ENCODE measurements at places on chromosomes 3 and 15. TPM values are rescaled to one million over a fixed set of nuclear protein-coding genes. Genes with fewer than 3 reads are reported as not detected.

GXYLT2 gene
- total RNA-seq: 0.85 TPM

C3orf38 gene
- total RNA-seq: 24.6 TPM

TGM5 gene
- total RNA-seq: 0.21 TPM

SH3GL3 gene
- total RNA-seq: 2.1 TPM

MINDY2 gene
- total RNA-seq: 21.2 TPM

RGMA gene
- total RNA-seq: 1.9 TPM
